Esophagus muscularis mucosa (tissue), 4 donors: ENCODE measurements at places on chromosomes 3 and 15. TPM values are rescaled to one million over a fixed set of nuclear protein-coding genes. Genes with fewer than 3 reads are reported as not detected.
A peak's percentile ranks its signal among the peaks of the same experiment; 100 is the strongest.

DNA sequence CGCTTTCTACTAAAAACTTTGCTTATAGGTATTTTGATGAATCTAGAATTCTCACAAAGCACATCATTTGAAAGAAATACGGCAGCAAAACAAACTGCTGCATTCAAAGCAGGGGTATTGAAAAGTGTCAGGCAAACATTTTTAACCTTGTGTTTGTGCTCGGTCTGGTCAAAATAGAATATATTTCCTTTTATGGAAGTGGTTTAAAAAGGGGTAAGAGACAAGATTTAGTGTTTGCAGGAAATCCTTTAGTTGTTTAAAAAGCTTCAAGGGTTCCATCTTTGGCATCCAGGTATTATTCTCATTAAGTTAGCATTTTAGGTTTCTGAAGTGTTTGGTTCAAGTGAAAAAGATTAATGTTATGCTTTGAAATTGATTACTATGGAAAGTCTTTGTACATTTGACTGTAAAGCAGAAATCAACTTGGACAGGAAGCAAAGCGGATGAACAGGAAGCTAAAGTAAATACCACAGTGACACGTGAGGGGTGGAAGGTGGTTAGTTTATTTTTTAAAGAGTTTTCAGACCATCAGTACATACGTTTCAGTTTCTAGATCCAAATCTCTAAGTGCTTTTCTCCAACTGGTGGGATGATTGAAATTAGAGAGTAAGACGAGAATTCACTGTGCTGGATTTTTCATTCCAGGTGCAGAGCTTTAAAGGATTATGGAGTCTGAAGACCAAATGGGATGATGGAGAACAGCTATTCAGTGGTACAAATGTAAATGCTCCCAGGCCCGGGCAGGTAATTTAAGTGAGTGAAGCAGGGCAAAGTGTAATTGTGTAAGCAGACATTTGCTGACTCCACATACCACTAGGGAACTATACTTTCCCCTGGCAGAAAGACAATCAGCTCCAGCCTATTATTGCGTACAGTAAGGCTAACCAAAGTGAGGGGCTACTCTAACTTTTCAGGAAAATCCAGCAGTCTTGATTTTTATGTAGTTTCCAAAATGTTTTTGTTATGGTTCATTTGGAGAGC, 341.8 kb upstream of the TBL1XR1 start:
- no peak overlapping the region for H3K27ac ChIP-seq
- DNase-seq: no peak
- no peaks in the 10 kb centered on the region for H3K27me3 ChIP-seq
- peaks cover 32% of the 10 kb centered on the region for H3K4me1 ChIP-seq
- no peaks in the 10 kb centered on the region for H3K36me3 ChIP-seq
- H3K4me3 ChIP-seq: no peak overlapping the region

DNA sequence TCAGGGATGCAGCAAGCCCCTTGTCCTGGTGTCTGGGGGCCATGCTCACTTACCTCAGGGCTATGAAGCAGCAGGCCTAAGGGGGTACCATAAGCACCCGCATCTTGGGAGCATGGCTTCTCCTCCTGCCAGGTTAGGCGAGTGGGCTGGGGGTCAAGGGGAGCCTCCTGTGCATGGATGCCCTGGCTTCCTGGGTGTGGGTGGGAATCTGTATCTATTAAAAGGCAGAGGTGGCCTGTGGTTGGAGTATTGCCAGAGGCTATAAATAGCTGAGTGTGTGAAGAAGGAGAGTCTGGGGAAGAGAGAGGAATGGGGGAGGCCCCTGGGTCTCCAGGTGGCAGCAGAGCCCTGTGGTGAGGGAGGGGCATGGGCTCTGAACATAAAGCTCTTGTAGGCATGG, 19.5 kb downstream of the ACVR2B start:
- DNase-seq: no peak
- no peak overlapping the region for H3K27ac ChIP-seq
- H3K4me3 ChIP-seq: no peak overlapping the region
- H3K4me1 ChIP-seq: peaks cover 29% of the 10 kb centered on the region

- H3K36me3 ChIP-seq: no peaks in the 10 kb centered on the region
- no peak overlapping the region for H3K27ac ChIP-seq
- DNase-seq: no peak
- H3K27me3 ChIP-seq: no peaks in the 10 kb centered on the region
- no peak overlapping the region for H3K4me3 ChIP-seq
- peaks cover 46% of the 10 kb centered on the region for H3K4me1 ChIP-seq
These were observed 53.2 kb downstream of the RFTN1 start for GRCh38 chr3:16460273-16460672.

GRCh38 chr3:196968233-196969133, at the start of gene PIGZ:
PIGZ (minus strand) TSS chr3:196968833; CDS start chr3:196952031, 16,802 bp downstream.
- peak within 1 kb of the TSS; percentile 90 for H3K4me3 ChIP-seq
- peaks cover 11% of the 10 kb centered on the region for H3K4me1 ChIP-seq
- no peaks in the 10 kb centered on the region for H3K27me3 ChIP-seq
- no peak for DNase-seq
- H3K36me3 ChIP-seq: no peaks in the 10 kb centered on the region
- H3K27ac ChIP-seq: peak within 1 kb of the TSS; percentile 83

Gene ZNF620
- total RNA-seq: 2.5 TPM

- H3K27me3 ChIP-seq: no peaks in the 10 kb centered on the region
- no peak for DNase-seq
- no peak overlapping the region for H3K4me3 ChIP-seq
- H3K27ac ChIP-seq: no peak overlapping the region
- H3K4me1 ChIP-seq: no peaks in the 10 kb centered on the region
These were observed 352.6 kb downstream of the NLGN1 start for GRCh38 chr3:173750095-173750494.

DNA sequence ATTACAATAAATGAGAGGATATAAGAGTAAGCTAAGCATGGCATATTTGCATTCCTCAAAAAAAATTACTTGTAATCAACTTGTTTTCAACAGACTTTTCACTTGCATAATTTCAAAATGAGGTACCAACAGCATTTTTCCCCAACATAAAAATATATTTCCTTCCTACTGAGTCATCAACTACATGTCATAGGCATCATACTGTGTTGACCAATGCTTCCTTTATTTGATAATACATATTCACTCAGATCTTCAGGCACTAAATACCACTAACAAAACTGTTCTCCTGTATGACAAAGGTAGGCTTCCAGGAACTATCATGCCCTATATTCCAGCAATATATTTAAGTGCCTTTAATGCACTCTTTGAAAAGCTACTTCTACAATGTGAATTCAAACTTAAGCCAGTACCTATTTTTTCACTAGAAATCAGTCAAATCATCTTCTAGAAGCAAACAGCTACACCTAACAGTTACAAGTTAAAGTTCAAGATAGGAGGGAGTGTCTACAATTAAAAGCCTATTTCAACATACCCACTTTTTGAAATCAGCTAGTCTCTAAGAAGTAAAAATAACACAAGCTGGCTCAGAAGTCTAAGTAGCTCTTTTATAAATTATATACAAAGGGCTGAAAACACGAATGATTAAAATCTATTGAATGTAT, 11.3 kb downstream of the ADAM10 start:
- no peak for DNase-seq
- H3K36me3 ChIP-seq: no peaks in the 10 kb centered on the region
- H3K4me3 ChIP-seq: no peak overlapping the region
- no peaks in the 10 kb centered on the region for H3K27me3 ChIP-seq
- H3K27ac ChIP-seq: no peak overlapping the region
- peaks cover 25% of the 10 kb centered on the region for H3K4me1 ChIP-seq

Gene B3GNT5
- 4.4 TPM for total RNA-seq

- no peak overlapping the region for H3K27ac ChIP-seq
- no peaks in the 10 kb centered on the region for H3K4me1 ChIP-seq
- no peak overlapping the region for H3K4me3 ChIP-seq
- no peak for DNase-seq
These were observed 381.1 kb upstream of the CNTN4 start for GRCh38 chr3:1717524-1717923.

Gene ITIH1
- total RNA-seq: not detected

- no peak overlapping the region for H3K27ac ChIP-seq
- no peaks in the 10 kb centered on the region for H3K27me3 ChIP-seq
- H3K36me3 ChIP-seq: no peaks in the 10 kb centered on the region
- peaks cover 20% of the 10 kb centered on the region for H3K4me1 ChIP-seq
- no peak for DNase-seq
- H3K4me3 ChIP-seq: no peak overlapping the region
These were observed 1.4 kb downstream of the LTF start for GRCh38 chr3:46463120-46463867.

- H3K4me1 ChIP-seq: no peaks in the 10 kb centered on the region
- peaks cover 7% of the 10 kb centered on the region for H3K36me3 ChIP-seq
- H3K27ac ChIP-seq: no peak overlapping the region
These were observed 222.1 kb downstream of the FOXP1 start for GRCh38 chr3:71361334-71361890.

Gene LRCH3
- 34.6 TPM for total RNA-seq

Gene SERINC4
- total RNA-seq: not detected

GRCh38 chr3:137669519-137670060, 94.5 kb upstream of the SOX14 start:
- no peak overlapping the region for H3K27ac ChIP-seq
- no peak for DNase-seq
- no peak overlapping the region for H3K4me3 ChIP-seq
- no peaks in the 10 kb centered on the region for H3K4me1 ChIP-seq
- no peaks in the 10 kb centered on the region for H3K36me3 ChIP-seq

Gene SLC35G2
- 5.7 TPM for total RNA-seq

DNA sequence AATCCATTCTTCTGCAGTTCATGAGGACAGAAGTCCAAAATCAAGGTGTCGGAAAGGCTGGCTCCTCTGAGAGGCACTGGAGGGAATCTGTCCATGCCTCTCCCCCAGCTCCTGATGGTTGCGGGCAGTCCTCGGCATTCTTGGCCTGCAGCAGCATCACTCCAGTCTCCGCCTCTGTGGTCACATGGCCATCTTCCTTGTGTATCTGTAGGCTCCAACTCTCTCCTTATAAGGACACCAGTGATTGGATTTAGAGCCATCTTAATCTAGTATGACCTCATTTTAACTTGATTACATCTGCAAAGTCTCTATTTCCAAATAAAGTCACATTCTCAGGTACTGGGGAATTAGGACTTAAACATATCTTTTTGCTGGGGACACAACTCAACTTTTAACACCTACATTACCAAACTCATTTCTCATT, 56.0 kb upstream of the FLNB start:
- no peaks in the 10 kb centered on the region for H3K27me3 ChIP-seq
- H3K4me3 ChIP-seq: no peak overlapping the region
- peaks cover 41% of the 10 kb centered on the region for H3K4me1 ChIP-seq

Gene ULK3
- total RNA-seq: 32.0 TPM
